ENCODE measurements at places on chromosomes 5 and 9.
A peak's percentile ranks its signal among the peaks of the same experiment; 100 is the strongest.

GRCh38 chr5:12292610-12293204 is 388.5 kb upstream of the CTNND2 start:
- DNase-seq: no peak

DNA sequence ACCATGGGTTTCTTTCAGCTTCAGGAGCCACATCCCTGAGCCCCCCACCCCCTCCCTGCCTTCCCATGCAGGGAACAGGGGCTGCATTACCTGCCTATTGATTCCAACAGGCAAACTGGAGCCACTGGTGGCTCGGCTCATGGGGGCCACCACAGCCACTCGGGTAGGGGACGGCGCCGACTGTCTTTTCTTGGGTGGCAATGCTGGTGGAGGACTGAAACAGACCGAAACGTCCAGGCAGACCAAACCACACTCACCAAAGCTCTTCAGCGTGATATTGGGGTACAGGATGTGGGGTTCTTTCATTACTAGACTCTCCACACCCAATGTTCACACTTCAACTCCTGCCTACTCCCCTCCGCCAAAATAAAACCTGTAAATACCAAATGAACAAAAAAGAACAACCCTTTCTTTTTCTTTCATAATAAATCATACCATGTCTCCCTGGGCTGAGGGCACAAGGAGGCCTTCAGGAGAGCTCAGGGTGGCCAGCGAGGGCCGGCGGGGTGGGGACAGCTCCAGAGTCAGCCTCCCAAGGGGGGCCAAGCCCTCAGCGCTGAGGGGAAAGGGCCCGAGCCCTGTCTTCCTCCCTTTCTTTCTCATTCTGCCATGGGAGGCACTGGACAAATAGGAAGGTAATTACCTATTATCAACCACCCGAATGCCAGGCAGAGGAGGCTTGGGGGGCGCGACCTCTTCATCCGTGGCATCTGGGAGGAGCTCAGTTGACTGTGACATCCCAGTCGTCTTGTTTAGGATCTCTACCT is 83.3 kb downstream of the PRRT1B start:
- peak; percentile 43 for DNase-seq

DNA sequence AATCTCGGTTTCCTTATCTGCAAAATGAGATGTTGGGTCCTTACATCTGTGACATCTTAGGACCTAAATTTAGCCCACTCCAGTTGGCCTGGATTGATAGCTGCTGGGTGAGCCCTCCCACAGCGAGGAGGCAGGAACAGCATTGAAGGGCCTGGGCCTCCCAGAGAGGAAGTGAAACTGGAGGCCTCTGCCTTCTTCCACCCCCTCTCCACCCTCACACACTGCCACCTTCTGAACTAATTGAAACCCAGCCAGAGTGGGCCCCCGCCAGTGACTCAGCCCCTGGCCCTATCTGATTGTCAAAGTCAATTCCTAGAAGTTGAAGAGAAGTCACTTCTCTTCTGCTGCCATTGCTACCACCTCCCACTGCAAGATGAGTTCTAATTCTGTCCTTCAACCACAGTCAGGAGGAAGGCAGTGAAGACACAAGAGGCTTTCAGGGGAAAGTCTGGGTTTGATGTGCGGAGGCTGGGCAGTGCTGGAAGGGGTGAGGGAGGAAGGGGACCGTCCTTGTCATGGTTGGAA is 55.2 kb upstream of the NEK6 start:
- DNase-seq: peak; percentile 86

GRCh38 chr5:146042628-146043279 is 62.6 kb downstream of the PLAC8L1 start:
- no peak for DNase-seq

DNA sequence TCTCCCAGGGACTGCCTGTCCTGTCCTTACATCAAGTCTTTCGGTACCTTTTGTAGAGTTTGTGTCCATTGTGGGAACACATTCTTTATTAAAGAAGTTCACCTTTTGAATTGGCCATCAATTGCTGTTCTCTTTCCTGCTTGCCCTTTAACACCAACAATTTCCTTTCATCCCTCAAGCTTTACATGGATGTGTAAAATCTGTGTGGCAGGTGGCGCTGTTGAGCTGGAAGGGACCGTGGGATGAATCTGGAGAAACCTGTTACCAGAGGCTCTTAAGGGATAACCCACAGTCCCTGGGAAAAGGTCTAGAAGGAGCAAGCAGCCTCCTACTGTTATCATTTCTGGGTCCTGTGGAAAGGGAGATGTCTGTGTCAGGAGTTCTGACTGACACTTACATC is 7.9 kb upstream of the ZFP62 start:
- peak; percentile 53 for DNase-seq

- no peak for DNase-seq
Observed at GRCh38 chr9:89435071-89435823, 62.7 kb downstream of the SEMA4D start.
